Activated CD8-positive, alpha-beta memory T cell treated with anti-CD3 and anti-CD28 coated beads for 1 hour (primary cell): ENCODE measurements at places on chromosomes 5 and 9.

DNA sequence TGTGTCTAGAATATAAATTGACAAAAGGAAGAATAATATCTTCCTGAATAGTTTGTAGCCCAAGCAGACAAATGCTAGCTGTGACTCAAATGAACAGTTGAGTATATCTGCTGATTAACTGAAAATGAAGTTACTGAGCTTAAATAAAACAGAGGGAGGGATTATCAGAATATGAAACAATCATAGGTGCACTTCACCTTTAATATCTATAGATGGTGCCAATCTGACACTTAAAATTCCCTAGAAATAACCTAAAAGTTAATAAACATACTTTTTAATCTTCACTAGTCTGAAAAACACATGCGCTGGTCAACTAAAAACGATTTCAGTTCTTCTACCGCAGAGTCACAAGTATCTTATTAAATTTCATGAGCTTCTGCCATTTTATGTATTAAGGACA, 280.8 kb upstream of the RASA1 start:
- no peak for DNase-seq

DNA sequence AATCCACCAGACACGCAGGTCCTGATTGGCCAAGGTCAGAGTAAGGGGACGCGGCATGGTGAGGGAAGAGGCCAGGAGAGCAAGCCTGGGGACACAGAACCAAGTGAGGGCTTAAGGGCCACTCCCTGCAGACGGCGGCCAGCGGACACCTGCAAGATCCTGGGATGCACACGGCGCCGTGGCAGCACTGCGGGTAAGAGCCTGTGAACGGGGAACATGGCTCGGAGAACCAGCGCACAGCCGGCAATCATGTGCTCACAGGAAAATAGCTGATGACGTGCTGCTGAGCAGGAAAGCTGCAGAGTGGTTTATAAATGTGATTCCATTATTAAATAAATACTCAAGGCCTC, 27.0 kb upstream of the NSMF start:
- no peak for DNase-seq

DNA sequence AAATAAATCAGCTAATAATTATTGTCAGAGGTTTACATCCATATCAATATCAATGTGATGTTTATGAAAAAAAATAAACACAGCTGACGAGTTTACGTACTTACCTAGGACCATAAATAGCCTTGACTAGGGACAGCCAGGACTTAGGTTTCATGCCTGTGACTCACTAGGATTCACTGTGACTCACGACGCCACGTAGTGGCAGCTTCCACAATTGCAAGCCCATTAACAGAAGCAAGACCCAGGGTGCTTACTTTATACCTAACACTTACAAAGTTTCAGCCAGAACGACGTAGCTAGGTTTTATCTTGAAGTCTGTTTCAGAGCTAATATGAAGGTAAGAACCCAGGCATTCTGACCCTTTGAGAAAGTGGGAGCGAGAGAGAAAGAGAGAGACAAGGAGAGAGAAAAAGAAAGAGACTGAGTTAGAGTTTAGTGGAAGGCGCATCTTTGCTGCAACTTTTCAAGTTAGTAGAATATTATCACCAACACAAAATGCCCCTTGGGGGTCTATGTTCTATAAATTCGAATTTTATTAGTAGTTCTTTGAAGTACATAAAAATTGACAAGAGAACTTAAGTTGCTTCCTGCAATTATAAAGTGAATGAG, 191.2 kb downstream of the GNA14 start:
- DNase-seq, result peak; percentile 65

- DNase-seq, result no peak
These were observed 369.3 kb upstream of the TRPC7 start for GRCh38 chr5:136734628-136735027.

DNA sequence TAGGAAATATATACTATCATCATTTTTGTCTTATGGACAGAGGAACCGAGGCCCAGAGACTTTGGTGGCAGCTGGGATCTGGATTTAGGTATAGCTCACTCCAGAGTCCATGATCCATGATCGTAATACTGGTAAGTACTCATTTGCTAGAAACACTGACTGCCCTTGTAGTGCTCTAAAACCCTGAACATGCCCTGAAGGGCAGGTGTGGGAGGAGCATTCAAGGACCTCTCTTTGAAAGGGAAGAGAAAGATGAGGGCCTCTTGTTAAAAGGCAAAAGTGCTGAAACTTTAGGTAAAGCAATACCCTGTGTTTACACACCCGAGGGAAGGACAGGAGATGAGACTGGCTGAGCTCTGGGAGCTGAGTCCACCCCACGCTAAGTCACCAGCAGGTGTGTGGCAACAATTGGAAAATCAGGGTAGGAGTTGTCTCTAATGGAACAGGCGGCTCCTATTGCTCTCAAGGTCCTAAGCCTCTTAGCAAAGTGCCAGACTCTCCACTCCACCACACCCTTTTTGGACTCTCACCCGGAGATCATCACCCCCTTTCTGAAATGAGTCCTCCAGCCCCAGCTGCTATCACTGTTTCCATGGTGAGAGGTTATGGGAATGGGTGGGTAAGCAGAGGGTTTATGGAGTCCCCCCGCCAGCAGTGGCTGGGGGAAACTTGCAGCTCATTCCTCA, 34.8 kb downstream of the TRPC7 start:
- DNase-seq, result no peak

DNA sequence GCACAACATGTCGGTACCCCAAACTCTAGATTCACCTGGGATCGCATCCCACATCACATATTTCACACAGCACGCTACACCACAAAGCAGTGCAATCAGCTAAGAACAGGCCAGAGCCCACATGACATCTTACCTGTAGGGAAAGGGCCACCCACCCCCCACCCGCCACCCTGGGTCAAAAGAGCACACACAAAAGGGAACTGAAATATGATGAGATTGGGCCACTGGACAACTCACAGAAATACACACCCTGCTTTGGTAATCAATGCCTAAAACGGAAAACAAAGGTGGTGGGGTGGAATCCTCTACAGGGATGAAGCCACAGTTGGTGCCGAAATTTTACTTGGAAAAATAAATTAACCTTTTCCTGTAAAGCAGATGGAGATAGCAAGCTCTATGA, 13.1 kb downstream of the RETREG1 start:
- DNase-seq, result no peak

GRCh38 chr5:80978772-80979317, 18.7 kb downstream of the RASGRF2 start:
- DNase-seq, result no peak

DNA sequence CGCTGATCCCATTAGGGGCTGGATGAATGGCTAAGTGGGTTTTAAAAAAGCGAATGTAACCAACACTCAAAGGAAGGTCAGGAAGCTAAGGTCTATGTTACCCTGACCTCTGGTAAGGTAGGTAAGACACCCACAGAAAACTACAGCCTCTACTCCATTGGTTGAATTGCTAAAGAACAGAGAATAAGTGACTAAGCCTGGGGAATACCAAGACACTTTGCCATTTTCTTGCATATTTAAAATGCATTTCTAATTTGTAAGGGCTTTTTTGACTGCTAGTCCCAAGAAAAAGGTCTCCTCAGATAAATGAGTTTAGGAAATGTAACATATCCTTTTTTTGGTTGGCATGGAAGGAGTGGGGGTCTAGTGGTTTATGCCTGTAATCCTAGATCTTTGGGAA, 368.7 kb downstream of the BNC2 start:
- DNase-seq, result no peak

GRCh38 chr5:41967401-41967800, 42.3 kb downstream of the FBXO4 start:
- DNase-seq, result no peak

GRCh38 chr9:77170991-77171699, 6.2 kb upstream of the VPS13A start:
- DNase-seq, result no peak

GRCh38 chr5:164377746-164378145, 872.3 kb downstream of the MAT2B start:
- DNase-seq, result no peak

- no peak for DNase-seq
These were observed 89.6 kb upstream of the DMRTA1 start for GRCh38 chr9:22356985-22357384.

DNA sequence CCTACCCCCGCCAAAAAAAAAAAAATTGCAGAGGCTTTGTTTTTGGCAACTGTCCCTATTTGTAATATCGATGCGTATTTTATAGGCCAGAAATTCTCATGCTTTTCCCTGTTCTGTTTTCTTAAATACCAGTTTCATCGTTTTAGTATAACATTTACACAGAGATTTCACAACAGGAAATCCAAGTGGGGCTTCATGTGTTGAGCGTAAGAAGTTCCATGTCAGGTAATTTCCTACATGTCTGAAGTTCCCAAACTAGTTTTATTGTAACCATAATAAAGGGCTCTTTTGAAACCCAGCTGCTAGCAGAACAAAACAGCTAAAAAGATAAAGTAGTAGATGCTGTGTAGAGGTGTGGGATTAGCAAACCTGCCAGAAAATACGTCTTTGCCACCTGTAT, 4.2 kb downstream of the SMC5 start:
- no peak for DNase-seq

- DNase-seq, result no peak
These were observed 211.8 kb downstream of the DCP2 start for GRCh38 chr5:113188436-113188835.

GRCh38 chr9:91663858-91664257, 240.2 kb upstream of the NFIL3 start:
- DNase-seq, result no peak

- no peak for DNase-seq
These were observed 57.6 kb downstream of the AHRR start for GRCh38 chr5:378976-379742.

DNA sequence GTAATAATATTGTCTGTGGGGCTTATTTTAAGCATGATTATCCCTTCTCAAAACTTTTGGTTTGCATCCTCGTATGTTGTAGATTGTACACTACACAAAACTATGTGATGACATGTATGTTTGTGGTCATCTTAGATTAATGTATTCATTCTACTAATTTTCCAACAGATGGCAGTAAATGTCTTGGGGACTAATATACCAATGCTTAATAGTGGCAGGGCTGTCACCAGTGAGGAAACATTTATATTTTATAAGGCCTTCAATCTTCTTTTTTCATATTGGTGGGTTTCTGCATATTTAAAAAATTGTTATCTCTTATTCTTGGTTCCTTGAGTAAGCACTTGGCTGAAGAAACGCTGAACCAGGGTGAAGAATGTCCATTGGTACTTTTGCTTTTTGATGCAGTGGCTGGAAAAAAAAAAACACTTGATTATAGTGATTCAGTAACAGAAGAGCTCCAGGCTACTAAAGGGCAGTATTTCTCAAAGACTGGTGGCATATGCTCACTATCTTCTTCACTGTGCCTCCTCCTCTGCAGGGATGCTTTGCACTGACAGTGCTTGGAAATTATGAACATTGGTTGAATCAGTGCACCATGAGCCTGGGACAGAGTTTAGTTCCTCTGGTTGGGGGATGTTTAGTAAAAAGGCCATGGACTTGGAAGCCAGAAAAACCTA, 530.3 kb downstream of the RASEF start:
- DNase-seq, result no peak

GRCh38 chr9:38026840-38027527, 42.0 kb downstream of the SHB start:
- no peak for DNase-seq

GRCh38 chr9:8863069-8863468, 1063.5 kb upstream of the DMAC1 start:
- DNase-seq, result no peak

GRCh38 chr5:79840084-79840990, 150.7 kb downstream of the CMYA5 start:
- DNase-seq, result no peak

- DNase-seq, result no peak
These were observed 11.8 kb upstream of the TGFBI start for GRCh38 chr5:136016945-136017530.

GRCh38 chr9:91818647-91819403, 131.2 kb downstream of the ROR2 start:
- no peak for DNase-seq

- no peak for DNase-seq
These were observed 22.2 kb upstream of the RNU6ATAC start for GRCh38 chr9:134186471-134187109.

DNA sequence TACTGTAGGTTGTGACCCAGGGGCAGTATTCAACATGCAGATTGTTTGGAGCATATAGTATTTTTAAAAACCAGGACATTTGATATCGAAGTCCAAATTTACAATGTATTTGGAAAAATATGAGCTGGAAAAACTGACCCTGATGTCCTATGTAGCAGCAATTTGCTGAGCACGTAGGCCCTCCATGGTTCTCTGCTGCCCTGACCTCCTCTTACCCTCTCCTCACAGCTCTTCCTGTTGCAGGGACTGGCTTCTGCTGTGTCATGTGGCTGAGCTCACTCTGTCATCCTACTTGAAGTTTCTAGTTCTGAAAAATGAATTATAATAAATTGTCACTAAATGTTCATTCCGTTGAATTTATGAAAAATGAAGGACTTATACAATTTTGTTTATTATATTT, 4.1 kb upstream of the ASPN start:
- DNase-seq, result no peak

DNA sequence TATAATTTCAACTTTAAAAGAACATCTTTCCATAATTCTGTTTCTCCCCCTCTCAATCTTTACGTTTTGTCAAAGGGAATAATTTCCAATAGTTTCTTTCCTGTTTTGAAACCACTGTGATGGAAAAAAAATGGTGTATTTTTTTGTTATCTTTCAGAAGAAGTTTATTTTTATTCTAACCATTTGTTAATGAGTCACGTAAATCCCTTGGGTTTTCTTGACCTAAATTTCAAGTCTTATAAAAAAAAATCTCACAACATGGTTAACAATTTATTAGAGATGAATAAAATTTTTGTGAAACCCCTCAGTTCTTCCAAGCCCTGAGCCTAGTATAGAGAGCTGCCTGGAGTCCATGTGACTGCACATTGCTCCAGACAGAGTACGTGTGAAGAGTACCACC, 106.1 kb upstream of the FBXL17 start:
- DNase-seq, result no peak

DNA sequence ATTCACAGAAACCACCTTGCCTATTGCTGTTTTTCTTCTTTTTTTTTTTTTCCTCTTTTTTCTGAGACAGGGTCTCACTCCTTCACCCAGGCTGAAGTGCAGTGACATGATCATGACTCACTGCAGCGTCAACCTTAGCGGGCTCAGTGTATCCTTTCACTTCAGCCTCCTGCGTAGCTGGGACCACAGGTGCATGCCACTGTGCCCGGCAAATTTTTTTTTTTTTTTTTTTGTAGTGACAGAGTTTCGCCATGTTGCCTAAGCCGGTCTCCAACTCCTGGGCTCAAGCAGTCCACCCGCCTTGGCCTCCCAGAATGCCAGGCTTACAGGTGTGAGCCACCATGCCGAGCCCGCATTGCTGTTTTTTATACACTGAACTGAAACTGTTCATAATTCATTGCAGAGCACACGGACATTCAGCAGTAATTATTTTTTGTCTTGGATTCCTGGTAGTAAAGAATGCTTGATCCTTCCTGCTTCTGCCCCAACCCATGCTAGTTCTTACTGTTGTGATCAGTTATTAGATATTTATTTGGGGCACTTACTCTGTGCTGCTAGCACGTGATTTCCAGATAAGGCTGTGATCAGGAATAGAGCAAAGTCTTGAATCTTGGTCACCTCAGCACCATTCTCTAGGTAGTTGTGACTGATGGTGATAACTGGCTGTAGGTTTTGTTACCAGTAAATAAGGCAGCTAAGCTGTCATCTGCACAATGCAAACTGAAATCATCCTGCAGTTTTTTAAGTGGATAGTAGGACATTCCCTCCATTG, 14.0 kb downstream of the MAP3K1 start:
- peak; percentile 19 for DNase-seq
